ENCODE measurements at places on chromosomes 11 and 22.

GRCh38 chr11:69096473-69096872 is 47.7 kb downstream of the TPCN2 start:
- no peak for DNase-seq

GRCh38 chr11:112310848-112311247 is 50.2 kb upstream of the PLET1 start:
- DNase-seq = no peak

DNA sequence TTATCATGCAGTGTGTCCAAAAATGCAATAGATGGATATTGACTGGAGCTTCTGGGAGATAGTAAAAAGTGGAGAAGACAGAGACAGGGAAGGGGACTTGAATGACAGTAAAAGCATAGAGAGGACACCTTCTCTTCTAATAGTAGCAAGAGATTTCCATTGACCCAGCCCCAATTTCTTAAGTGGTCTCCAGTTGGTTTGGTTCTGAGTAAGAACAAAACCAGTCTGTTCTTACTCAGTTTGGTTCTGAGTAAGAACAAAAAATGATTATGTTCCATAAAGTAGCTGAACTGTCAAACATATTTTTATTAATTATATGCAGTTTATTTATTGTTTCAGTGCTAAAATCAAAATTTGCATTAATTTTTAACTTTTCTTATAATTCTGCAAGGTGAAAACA is 316.8 kb upstream of the MPPED2 start:
- no peak for DNase-seq

- no peak for DNase-seq
Measured at GRCh38 chr22:41043722-41044121, 48.7 kb upstream of the EP300 start.

DNA sequence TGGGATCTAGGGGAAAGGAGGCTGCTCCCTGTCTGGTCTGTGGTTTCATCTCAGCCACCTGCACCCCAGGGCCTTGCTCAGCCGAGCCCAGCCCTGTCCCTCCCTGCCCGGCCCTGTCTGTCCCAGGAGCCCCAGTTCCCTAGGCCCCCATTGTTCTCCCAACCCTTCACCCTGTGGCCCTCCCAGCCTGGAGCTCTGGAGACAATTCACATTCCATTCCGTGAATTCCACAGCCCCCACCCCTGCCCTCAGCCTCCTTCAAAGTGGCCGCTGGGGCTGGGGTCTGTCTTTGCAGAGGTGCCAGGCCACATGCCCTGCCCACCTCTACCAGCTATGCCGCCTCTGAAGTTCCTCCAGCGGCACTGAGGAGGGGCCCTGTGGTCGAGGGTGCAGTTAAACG is 77.9 kb upstream of the WNT11 start:
- no peak for DNase-seq

- DNase-seq = no peak
Measured at GRCh38 chr11:444396-445144, 2.8 kb upstream of the ANO9 start.

DNA sequence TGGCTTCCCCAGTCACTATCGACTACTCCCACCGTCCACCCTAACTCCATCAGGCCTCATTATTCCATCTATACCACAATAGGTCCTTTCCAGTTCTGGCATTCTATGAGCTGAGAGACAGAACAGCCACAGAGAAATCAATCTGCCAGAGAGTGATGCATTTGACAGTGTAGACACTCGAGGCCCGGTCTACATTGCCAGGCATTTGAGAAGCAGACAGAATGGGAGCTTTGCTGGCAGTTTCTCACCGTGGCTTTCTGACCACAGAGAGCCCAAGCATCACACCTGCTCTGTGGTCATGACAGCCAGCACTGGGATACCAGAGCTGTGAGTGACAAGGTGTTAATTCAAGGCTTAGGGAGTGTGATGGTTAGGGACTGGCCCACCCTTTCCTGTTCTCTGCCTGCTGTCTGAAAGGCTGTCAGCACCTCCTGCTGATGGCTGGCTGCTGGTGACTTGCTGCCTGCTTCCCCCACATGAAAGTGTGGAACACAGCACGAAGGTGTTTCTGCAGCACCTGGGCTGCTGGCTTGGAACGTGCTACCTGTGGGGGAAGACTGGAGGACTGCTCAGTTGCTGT is 137.8 kb downstream of the KIRREL3 start:
- DNase-seq = no peak
